H9 (cell line): ENCODE measurements at places on chromosomes 2 and 18.
A peak's percentile ranks its signal among the peaks of the same experiment; 100 is the strongest.

DNA sequence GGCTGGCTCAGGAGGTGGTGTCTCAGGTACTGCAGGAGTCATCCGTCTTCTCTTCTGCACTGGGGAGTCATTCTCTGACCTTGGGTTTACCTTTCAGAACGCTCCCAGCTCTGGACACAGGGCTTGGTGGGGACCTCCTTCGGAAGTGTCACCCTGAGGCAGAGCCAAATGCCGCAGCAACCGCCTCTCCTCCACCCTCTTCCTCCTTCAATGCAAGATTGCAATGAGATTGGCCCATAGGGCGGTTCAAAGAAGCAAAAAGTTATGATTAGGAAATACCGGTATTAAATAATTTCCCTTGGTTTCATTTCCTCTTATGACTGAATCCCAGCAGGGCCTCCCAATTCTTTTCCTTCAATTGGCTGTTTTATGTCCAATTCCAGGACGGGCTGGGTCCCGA is 178.8 kb downstream of the ACKR3 start:
- no peak overlapping the region for H3K4me3 ChIP-seq
- no peaks in the 10 kb centered on the region for H3K27me3 ChIP-seq
- no peaks in the 10 kb centered on the region for H3K4me1 ChIP-seq
- H3K27ac ChIP-seq = no peak overlapping the region
- H3K36me3 ChIP-seq = no peaks in the 10 kb centered on the region

- peaks cover 66% of the 10 kb centered on the region for H3K36me3 ChIP-seq
- H3K4me1 ChIP-seq = peaks cover 5% of the 10 kb centered on the region; the same call in 1 of the 2 replicates
- no peaks in the 10 kb centered on the region for H3K27me3 ChIP-seq
- H3K27ac ChIP-seq = no peak overlapping the region
These were observed 37.1 kb downstream of the BCL2L11 start for GRCh38 chr2:111157798-111158197.

GRCh38 chr2:122028371-122029100 is 273.1 kb downstream of the TSN start:
- no peaks in the 10 kb centered on the region for H3K27me3 ChIP-seq
- no peaks in the 10 kb centered on the region for H3K36me3 ChIP-seq
- H3K4me1 ChIP-seq = peaks cover 5% of the 10 kb centered on the region; the same call in 1 of the 2 replicates
- no peak overlapping the region for H3K27ac ChIP-seq
- H3K4me3 ChIP-seq = no peak overlapping the region
- no peak for DNase-seq

GRCh38 chr2:228838819-228839218 is 432.3 kb downstream of the PID1 start:
- no peaks in the 10 kb centered on the region for H3K27me3 ChIP-seq
- no peak overlapping the region for H3K4me3 ChIP-seq

- H3K36me3 ChIP-seq = no peaks in the 10 kb centered on the region
- no peak overlapping the region for H3K4me3 ChIP-seq
- H3K27me3 ChIP-seq = no peaks in the 10 kb centered on the region
- H3K27ac ChIP-seq = no peak overlapping the region
- DNase-seq = no peak
These were observed 134.9 kb upstream of the REV1 start for GRCh38 chr2:99624677-99625076.

DNA sequence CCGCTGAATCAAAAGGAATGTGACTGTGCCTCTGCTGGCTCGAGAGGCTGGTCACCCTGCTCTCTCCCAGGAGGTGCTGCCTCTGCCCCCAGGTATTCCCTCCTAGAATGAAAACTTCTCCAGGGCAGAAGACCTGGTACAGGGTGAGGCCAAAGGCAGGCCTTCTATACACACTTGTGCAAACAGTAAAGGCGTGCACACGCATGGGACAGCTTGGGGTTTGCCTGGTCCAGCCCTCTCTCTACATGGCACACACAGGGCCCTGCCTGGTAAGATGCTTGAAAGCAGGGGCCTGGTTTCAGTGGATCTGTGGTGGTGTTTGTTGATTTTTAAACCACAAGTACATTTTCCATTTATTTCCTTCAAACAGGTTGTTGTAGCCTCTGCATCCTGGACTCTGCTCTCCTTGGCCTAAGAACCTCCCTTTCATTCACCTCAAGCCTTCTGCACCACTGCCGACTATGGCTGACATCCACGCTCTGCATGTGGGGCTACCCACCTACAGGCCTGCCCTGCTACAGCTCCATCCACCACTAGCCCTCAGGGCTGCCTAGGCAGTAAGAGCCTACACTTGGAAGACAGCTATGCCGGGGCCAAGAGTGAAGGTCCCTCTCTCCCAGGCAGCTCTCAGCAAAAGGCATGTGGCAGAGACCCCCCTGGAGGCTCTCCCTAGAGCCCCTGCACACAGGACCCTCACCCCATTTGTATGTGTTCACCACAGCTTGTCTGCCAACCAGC is 190.7 kb downstream of the ZBTB7C start:
- H3K4me3 ChIP-seq = no peak overlapping the region
- H3K4me1 ChIP-seq = no peaks in the 10 kb centered on the region
- no peak overlapping the region for H3K27ac ChIP-seq
- H3K27me3 ChIP-seq = no peaks in the 10 kb centered on the region
- no peak for DNase-seq
- peaks cover 2% of the 10 kb centered on the region; the same call in 2 of the 3 replicates for H3K36me3 ChIP-seq

GRCh38 chr2:217838409-217838831 is 164.4 kb downstream of the TNS1 start:
- H3K4me1 ChIP-seq = no peaks in the 10 kb centered on the region
- no peak for DNase-seq
- peaks cover 7% of the 10 kb centered on the region for H3K36me3 ChIP-seq
- H3K27ac ChIP-seq = no peak overlapping the region

- DNase-seq = peak; percentile 34
- H3K4me3 ChIP-seq = no peak overlapping the region
- H3K4me1 ChIP-seq = peaks cover 2% of the 10 kb centered on the region; the same call in 1 of the 2 replicates
- no peaks in the 10 kb centered on the region for H3K36me3 ChIP-seq
These were observed 269.2 kb downstream of the NYAP2 start for GRCh38 chr2:225668606-225669266.

- peak overlapping the region; percentile 88 for H3K4me3 ChIP-seq
- no peaks in the 10 kb centered on the region for H3K27me3 ChIP-seq
- peaks cover 34% of the 10 kb centered on the region for H3K36me3 ChIP-seq
- no peak overlapping the region for H3K27ac ChIP-seq
- H3K4me1 ChIP-seq = no peaks in the 10 kb centered on the region
These were observed 4.3 kb downstream of the SOX11 start for GRCh38 chr2:5696404-5696944.

DNA sequence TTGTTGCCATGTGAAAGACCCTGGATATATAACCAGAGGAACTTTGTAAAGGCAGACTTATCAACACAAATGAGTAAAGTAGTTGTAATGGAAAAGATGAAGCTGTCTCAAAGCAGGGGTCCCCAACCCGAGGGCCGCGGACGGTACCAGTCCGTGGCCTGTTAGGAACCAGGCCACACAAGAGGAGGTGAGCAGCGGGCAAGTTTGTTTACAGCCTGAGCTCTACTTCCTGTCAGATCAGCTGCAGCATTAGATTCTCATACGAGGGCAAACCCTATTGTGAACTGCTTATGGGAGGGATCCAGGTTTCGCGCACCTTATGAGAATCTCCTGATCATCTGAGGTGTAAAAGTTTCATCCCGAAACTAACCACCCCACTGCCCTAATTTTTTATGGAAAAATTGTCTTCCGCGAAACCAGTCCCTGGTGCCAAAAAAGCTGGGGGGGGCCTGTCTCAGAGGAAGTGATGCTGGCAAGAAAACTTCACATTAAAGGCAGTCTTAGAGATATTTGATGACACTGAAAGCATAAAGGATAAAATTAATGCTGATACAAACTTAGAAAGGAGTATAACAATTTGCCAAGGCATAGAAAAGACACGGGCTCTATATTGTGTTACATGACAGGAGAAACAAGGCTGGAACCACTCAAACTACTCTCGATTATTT is 57.5 kb upstream of the MSTN start:
- peak overlapping the region; percentile 68 for H3K4me3 ChIP-seq
- H3K36me3 ChIP-seq = no peaks in the 10 kb centered on the region; the same call in 2 of the 3 replicates
- H3K27ac ChIP-seq = no peak overlapping the region
- no peaks in the 10 kb centered on the region for H3K27me3 ChIP-seq

DNA sequence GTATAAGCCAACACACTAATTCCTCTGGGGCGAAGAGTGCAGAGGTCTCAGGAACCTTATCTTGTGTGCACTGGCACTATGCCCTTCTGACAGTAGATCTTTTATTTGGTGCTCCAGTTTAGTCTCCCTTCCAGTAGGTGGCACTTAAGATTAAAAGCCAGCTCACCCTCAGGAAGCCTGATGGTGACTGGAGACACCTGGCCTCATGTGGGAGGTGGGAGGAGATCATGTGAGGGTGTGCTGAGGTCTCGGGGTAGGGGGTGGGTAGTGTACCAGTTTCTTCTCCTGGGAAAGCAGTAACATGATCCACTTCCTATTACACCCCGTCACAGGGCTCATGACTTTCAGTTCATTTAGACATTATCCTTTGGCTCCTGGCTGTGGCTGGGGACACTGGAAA is 654.9 kb downstream of the ADCYAP1 start:
- no peaks in the 10 kb centered on the region; the same call in 2 of the 3 replicates for H3K36me3 ChIP-seq
- H3K4me3 ChIP-seq = no peak overlapping the region
- peak; percentile 40 for DNase-seq
- no peaks in the 10 kb centered on the region for H3K27me3 ChIP-seq

DNA sequence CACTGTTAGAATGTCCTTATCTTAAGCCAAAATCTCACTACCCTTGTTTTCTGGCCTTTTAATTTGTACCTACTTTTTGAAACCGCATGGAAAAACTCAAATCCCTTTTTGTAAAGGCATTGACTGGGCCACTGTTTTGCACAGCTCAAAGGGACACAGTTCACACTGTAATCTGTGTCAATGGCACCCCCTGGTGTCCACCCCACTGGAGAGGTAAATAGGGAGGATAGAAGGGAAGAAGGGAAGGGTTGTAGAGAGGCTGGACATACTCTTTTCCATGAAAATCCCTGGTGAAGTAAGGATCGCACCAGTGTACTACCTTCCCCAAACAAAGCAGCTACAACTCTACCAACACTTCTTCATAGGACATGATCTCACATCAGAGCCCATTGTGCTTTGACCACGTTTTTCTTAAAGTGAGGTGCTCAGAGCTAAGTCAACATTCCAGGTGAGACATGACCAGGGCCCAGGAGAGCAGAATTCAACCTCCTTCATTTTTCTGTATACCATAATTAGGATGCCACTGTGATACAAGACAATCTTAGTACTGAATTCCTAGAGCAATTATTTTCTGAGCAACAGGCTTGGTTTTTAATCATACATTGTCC is 92.4 kb upstream of the RMDN2 start:
- H3K36me3 ChIP-seq = no peaks in the 10 kb centered on the region
- H3K27ac ChIP-seq = no peak overlapping the region
- H3K4me3 ChIP-seq = no peak overlapping the region
- H3K4me1 ChIP-seq = no peaks in the 10 kb centered on the region
- no peaks in the 10 kb centered on the region for H3K27me3 ChIP-seq
- DNase-seq = peak; percentile 77

DNA sequence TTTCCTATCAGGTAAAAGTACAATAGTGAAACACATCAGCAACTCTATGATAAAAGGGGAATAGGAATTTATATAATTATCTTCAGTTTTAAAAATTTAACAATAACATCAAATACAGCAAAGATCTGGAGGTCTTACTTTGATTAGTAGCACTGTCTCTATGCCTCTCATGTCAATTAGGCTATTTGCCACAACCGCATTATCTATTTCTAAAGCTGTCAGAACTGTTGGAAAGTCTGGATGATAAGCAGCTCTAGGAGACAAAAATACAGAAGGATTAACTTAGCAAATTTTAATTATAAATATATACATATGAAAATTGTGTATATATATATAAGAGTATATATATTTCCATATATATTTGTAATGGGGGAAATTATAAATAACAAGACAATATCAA is 45.1 kb downstream of the SMC6 start:
- H3K4me3 ChIP-seq = no peak overlapping the region
- H3K27ac ChIP-seq = no peak overlapping the region
- peaks cover 15% of the 10 kb centered on the region; the same call in 1 of the 3 replicates for H3K36me3 ChIP-seq

- H3K36me3 ChIP-seq = no peaks in the 10 kb centered on the region
- DNase-seq = peak; percentile 42
- no peak overlapping the region for H3K4me3 ChIP-seq
- no peaks in the 10 kb centered on the region for H3K4me1 ChIP-seq
- no peaks in the 10 kb centered on the region for H3K27me3 ChIP-seq
These were observed 223.7 kb downstream of the ACKR3 start for GRCh38 chr2:236793023-236794011.

DNA sequence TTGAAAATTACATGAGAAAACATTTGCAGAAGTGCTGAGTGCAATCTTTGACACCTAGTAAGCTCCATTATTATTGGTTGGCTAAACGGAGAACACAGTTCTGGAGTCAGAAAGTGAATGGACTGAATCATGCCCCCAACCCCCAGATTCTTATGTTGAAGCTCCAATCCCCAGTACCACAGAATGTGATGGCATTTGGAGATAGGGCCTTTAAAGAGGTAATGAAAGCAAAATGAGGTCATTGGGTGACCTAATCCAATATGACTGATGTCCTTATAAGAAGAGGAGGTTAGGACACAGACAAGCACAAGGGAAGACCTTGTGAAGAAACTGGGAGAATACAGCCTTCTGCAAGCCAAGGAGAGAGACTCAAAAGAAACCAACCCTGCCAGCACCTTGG is 200.9 kb upstream of the EPAS1 start:
- H3K36me3 ChIP-seq = peaks cover 3% of the 10 kb centered on the region; the same call in 1 of the 3 replicates
- no peak overlapping the region for H3K4me3 ChIP-seq
- DNase-seq = no peak
- no peak overlapping the region for H3K27ac ChIP-seq
- H3K27me3 ChIP-seq = no peaks in the 10 kb centered on the region

- no peak overlapping the region for H3K4me3 ChIP-seq
- no peaks in the 10 kb centered on the region for H3K4me1 ChIP-seq
- H3K27me3 ChIP-seq = no peaks in the 10 kb centered on the region
- no peak overlapping the region for H3K27ac ChIP-seq
- DNase-seq = no peak
- H3K36me3 ChIP-seq = no peaks in the 10 kb centered on the region
These were observed 29.9 kb downstream of the LOXHD1 start for GRCh38 chr18:46627136-46627535.
